ENCODE measurements at places on chromosomes 1 and 21.
A peak's percentile ranks its signal among the peaks of the same experiment; 100 is the strongest.

- DNase-seq, result no peak
These were observed 350 bp upstream of the S100A6 start for GRCh38 chr1:153536012-153536670.

- peak; percentile 67 for DNase-seq
These were observed 42.8 kb upstream of the DMBX1 start for GRCh38 chr1:46446646-46447498.

GRCh38 chr1:156927215-156928042 lies 7.0 kb downstream of the LRRC71 start:
- peak; percentile 26 for DNase-seq

DNA sequence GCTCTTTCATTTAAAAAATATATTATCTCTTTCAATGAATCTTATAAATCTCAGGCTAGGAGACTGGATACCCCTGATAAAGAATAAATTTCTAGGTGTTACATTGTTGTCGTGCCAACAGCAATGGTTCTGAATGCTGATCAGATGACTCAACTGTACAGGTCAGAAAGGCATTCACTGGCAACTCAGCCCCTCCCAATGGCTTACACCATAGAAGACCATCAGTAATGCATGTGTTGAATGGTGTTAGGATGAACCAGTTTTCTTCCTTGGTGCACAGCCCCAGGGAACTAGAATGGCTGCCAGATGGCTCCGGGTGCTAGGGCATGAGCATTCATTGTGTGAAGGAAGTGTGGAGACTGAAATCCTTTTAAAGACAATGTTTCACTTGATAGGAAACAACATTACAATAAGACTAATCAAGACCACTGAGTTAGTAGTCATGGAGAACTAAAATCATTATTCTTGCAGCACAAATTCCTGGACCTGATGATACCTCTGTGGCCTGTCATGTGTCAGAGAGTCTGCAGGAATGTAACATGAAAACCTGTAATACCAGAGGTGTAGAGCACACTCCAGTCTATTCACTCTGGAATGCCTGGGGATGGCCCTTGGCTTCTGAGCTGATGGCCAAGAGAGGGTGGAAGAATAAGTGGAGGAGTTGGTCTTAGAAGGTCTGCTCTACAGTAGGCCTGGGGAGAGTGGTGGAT lies 187.7 kb upstream of the LMO4 start:
- no peak for DNase-seq

- no peak for DNase-seq
These were observed 51.1 kb downstream of the KCNJ6 start for GRCh38 chr21:37865156-37865555.
